ENCODE measurements at places on chromosomes 1 and 21.

DNA sequence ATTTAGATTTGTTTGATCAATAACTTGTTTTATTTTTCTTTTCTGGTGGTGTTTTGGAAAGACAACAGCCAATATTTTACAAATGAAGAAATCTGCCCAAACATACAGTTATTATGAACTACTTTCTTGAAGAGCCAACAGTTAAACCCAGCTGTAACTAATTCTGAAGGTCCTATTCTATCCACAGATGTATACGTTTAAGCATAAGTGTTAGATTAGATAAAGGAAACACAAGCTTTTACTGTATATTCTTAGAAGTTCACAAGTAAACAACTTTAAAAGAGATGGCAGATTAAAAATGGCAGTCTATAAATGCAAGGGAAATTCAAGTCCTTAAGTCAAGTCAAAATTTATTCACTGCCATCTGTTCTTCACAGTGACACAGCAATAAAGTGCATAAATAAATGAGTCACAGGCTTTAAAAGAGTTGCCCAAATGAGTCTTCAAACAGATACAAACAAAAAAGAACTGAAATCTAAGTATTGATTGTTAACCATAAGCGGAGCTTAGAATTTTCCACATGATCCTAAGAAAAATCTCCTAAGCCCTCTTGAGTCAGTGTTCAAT, 49.9 kb upstream of the KCNH1 start:
- DNase-seq: no peak

DNA sequence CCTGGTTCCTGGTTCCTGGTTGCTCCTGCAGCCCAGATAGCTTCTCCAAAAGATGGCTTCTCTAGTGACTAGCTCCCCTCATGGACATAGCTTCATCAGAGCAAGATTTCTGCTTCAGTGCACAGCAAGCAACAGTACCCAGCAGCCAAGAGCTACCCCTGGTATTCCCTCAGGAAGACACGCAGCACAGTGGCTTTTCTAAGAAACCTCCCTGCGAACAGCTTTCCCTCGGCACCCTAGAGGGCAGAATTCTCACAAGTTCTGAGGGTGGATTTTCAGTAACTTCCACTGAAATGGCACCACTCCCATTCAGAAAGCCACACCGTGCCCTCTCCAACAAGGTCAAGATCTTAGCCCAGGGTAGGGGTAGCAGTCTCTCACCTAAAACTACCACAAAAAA, 128.2 kb downstream of the EIF4G3 start:
- DNase-seq: no peak

DNA sequence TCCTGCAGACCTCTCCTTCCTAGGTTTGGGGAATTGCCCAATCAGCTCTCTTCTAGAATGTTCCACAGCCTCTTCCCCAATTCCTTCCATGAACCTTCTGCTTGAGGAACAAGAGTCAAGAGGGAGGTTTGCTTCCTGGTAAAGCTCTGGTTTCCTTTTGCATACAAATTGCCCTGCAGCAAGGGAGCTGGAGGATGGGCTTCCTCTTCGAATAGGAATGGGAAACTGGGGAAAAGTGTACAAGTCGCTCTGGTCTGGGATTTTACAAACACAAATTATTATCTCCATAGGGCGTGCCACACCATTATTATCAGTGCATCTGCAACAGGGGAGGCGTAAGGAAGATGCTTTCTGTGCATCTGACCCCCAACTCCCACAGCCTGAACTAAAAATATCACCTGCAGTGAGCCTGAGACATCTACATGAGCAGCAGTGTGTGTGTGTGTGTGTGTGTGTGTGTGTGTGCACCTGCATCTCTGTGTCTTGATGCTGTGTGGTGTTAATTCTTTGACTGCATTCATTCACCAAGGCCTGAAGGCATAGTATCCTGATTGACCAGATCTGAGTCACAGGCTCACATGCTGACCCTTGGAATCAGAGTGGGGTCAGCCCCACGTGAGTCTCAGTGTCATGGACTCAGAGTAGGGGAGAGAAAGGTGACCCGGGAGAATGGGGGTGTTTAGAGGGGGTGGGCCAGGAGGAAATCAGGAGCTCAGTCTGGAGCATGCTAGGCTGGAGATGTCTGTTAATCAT, 272.9 kb downstream of the KAZN start:
- no peak for DNase-seq

GRCh38 chr1:68049941-68050878, at the start of gene DIRAS3:
DIRAS3 (minus strand) TSS chr1:68050627; CDS start chr1:68047297, 3,330 bp downstream.
- DNase-seq: no peak

DNA sequence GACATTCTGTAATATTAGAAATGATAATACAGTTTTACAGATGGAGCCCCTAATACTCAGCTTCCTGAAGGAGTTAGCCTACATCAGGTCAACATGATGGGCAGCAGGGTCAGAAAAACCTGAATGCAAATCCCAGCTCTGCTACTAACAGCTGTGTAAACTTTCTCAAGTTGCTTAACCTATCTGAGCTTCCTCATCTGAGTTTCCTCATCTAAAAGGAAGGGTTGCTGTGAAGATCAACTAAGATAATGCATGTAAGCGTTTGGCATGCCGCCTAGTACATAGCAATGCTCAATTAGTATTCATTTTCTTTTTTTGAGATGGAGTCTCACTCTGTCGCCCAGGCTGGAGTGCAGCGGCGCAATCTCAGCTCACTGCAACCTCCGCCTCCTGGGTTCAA, 18.4 kb upstream of the DESI2 start:
- DNase-seq: no peak
